T-cell (primary cell): ENCODE measurements at places on chromosomes 12 and 14.

GRCh38 chr12:54300732-54301427 lies at the start of gene NFE2:
NFE2 (minus strand) TSS chr12:54301015; CDS start chr12:54295248, 5,767 bp downstream.
- peak; percentile 35 for DNase-seq

- DNase-seq = no peak
Observed at GRCh38 chr14:76268047-76268431, 107.9 kb upstream of the ESRRB start.

GRCh38 chr14:53494587-53494986 lies 341.5 kb upstream of the DDHD1 start:
- no peak for DNase-seq

DNA sequence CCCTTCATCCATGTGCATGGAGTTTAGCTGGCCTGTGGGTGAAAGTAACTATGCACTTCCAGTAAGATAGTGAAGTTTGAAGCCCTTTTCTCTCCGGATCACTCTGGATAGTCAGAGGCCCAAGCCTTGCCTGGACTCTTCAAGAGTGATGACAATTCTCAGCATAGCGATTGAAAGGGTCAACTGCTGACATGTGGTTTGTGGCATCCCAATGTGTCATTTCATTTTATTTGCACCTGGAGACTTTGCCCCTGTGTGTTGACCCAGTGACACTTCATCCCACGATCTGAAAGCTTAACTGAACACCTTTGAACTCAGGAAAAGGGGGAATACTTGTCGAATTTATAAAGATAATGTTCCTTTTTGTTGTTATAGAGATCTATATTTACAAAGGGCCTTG lies 711.9 kb upstream of the TMEM132C start:
- no peak for DNase-seq

DNA sequence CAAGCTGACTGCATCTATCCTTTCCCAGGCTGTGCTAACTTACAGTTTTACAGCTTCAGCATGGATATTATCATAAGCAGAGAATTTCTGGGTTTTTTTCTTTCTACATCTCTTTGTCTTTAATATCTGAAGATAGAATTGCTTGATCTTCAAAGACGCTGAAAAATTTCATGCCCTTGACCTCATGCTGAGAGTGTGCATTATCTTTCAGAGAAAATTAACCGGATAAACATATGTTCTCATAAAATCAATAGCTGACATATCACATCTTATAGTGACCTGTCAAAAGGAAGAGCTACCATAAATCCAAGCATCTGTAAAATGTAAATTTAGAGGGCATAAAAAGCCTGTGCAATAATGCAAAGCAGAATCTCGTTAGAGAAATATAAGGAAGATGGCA lies 1704.1 kb upstream of the FLRT2 start:
- no peak for DNase-seq
